ENCODE measurements at places on chromosomes 11 and 22.

DNA sequence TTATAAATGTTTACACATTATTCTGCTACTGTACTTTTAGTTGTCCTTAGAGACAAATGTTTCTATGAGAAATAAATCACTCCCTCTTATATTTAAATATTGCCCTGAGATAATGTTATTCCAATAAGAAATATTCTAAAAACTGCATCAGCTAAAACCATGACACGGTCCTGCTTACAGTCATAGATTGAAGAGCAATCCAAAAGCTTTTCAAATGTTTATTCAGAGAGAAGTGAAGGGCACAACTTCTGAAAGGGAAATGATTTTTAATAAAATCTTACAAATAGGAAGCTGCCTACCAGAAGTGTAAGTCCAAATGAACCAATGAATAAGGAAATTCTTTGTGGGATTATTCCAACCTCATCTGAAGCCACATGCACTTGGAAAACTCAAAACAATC lies 49.2 kb downstream of the STK33 start:
- DNase-seq: no peak

- DNase-seq: no peak
These were observed 154.3 kb downstream of the MSANTD4 start for GRCh38 chr11:105867742-105868141.

DNA sequence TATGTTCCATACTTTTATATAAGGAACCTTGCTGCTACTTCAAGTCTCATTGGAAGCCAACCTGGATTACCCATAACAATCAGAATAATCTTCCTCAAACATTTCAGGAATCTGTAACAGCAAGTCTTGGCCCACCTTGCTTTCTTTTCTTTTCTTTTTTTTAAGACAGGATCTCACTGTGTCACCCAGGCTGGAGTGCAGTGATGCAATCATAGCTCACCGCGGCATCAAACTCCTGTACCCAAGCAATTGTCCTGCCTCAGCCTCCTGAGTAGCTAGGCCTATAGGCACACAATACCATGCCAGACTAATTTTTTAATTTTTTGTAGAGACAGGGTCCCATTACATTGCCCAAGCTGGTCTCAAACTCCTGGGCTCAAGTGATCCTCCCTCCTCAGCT lies 29.3 kb upstream of the PRDM10 start:
- no peak for DNase-seq

DNA sequence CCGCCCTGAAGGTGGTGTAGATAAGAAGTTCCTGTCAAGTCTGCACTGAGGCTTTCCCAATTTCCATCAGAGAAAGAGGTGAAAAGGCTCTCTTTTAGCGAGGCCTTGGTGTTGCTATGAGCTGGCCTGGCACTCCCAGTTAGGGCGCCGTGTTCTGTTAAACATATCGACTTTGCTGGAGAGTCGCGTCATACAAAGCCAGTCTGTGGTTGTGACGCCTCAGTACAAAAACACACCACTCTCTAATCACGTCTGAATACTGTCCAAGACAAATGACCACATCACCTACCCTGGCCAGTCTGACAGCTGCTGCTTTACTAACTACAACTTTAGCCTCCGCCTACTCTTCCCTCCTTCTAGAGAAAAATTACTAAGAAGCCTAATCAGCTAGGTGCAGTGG lies 8.0 kb upstream of the TOLLIP start:
- DNase-seq: no peak

- DNase-seq: no peak
These were observed 135.5 kb downstream of the ETS1 start for GRCh38 chr11:128451652-128452470.

DNA sequence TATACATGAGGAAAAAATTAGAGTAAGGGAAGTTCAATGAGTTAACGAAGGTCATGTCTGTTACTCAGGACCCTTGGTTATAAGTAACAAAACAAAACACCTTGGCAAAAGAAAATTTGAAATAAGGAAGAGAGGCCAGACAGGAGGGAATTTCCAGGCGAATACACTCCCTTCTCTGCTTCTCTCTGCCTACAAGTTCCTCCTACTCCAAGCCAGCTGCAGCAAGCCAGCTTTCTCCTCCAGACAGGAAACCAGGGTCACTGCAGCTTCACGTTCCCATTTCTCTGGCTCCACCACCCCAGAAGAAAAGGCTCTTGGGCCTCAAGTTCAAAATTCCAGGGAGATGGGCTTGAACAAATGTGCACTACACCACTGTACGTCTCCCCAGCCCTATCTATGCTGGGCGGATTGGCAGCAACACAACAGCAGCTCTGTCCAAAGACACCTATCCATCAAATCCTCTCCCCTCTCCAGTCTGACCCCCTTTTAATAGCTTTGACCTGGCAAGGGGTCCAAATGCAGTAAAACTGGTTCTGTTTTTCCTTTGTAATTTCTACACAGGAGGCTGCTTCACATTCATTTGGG lies 27.7 kb downstream of the SMCO4 start:
- no peak for DNase-seq

GRCh38 chr11:60396382-60396781 lies at the start of gene MS4A14:
Gene MS4A14, plus strand, starts transcription at chr11:60396459. Its CDS starts 120 bp downstream, at chr11:60396579.
- DNase-seq: no peak

DNA sequence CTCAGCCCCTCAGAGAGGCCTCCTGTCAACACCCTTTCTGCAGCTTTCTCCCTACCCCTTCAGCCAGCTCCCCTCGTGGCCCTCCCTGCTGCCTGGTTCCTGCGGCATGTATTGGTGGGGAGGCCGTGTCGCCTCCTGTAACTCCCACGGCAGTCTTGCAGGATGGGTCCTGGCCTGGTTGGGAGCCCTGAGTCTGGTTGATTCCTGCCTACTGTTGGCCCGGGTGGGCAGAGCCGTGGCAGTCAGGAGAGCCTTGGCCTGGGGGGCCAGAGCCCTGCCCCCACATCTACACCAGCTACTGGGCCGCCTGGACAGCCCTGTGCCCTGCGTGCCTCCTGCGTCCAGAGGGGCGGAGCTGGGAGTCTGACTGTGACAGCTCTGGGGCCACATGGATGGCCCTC lies 30.3 kb upstream of the GRAMD4 start:
- DNase-seq: no peak

DNA sequence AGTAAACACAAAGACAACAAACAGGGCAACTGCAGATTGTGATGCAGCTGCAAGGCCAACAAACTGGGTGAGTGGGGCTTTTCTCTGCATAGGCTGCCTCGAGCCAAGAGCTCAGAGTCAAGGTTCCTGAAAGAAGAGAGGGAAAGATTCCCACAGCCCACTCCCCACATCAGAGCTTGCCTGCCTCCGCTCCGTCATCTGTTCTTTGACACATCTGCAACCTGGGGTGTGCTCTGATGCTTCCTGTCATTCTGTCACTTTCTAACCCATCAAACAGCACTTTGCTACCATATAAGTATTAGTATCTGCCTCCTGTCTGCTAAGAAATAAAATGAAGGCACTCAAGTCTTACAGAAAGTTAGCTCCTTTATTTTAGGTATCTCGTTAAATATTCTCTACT lies 46.9 kb downstream of the C22orf31 start:
- no peak for DNase-seq

GRCh38 chr11:114228435-114229411 lies 67.5 kb upstream of the NNMT start:
- DNase-seq: no peak

Data from CD4-positive, alpha-beta T cell treated with Interleukin-4 for 4 hours (primary cell).